GM19239 (cell line): ENCODE measurements at places on chromosomes 12 and 14.

DNA sequence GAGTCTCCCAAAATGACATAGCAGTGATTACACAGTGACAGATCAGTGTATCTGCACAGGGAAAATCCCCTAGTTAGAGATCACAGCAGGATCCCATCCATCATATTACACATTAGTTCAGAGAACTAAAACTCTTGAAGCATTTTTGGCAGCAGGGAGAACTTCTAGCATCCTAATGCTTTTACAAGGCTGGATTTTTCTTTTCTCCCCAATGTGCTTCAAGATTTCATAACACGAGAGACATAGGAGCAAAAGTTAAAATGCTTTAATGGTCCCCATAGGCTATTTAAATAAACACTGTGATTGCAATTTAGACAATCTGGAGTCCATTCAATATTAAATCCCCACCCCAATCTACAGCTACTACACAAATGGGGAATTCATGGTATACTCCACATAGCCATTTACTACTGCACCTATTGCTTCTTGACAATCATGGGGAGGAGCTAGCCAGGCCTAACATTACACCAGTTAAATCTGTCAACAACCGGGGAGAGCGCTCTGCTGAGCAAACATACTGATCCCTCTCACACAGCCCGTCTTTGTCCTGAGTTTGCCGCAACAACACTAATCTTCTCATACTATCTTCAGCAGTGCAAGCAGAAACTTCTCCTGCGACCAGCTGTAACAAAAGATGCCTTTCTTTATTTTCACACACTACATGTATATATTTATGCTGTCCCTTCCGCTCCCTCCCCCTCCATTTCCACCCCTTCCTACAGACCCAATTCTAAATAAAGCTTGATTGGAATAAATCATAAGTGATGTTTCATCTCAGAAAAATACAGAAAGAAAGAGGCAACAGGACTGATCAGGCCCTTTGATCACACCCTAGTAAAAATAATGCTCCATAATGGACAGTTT, 120.3 kb upstream of the SOX5 start:
- DNase-seq = no peak

DNA sequence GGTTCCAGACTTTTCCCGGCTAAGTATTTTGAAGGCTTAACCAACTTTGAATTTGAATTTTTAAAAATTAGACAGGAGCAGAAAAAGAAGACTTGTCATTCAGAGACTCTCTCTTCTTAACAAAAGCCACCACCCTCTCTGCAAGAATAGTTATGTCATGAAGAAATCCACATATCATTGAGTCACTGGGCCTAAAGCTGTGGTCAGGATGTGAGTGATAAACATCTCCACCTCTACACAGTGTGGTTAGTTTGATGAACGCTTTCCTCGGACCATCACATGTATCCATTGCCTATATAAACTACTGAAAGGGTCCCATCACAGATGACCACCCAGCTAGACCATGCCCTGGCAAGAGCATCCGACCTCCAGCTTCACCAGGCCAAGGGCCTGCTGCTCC, 226.1 kb downstream of the KSR2 start:
- no peak for DNase-seq

DNA sequence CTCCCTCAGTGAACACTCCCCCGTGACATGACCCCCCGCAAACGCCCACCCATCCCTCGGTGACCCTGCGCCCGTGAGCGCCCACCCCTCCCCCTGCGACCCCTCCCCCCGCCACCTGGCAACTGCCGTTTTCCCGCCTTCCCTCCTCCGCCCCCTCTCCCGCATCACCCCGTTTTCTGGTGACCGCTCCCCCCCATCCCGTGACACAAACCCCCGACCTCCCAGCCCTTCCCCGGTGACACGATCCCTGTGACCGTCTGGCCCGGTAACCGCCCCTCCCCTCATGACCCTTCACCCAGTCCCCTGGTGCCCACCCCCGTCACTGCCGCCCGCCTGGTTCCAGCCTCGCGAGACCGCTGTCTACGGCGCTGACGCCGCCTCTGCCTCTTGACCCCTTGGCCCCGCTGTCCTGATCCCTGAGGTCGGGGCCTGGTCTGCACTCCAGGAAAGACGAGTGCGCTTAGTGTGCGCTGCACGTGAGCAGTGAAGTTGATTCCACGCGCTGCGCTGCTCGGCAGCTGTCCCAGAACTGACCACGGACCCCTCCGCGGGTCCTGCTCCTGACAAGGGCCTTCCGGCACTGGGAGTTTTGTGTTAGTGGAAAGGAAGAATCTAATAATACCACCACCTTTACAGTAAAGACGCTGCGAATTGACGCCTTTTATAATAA, 59.4 kb downstream of the DDX51 start:
- peak; percentile 60 for DNase-seq

DNA sequence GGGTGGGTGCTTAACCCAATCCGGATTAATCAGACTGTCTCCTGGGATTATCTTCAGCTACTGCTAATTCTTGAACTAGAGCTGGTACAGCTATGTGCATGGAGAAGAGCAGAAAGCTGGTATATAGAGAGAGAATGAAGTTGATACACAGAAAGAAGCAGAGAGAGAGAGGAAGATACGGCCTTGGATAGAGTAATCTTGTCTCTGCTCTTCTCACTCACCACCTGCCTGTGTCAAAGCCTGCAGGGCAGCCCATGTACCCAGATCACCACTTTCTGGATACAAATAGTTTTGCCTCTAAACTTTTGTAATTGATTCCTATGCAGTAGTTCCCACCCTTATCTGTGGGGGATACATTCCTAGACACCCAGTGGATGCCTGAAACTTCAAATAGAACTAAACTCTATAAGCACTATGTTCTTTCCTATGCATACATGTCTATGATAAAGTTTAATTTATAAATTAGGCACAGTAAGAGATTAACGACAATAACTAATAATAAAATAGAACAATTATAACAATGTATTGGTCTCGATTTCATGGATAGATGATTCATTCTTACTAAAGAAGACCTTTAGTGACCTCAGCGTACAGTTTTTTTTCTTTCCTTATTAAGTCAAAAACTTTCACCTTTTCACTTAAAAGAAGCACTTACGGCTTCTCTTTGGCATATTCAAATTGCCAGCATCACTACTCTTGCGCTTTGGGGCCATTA, 45.5 kb downstream of the YEATS4 start:
- no peak for DNase-seq

- no peak for DNase-seq
These were observed 60.2 kb downstream of the MDM2 start for GRCh38 chr12:68868043-68868790.

- DNase-seq = no peak
These were observed 22.4 kb upstream of the PPP1CC start for GRCh38 chr12:110765111-110765510.

GRCh38 chr14:58763210-58763609, 125.4 kb downstream of the DACT1 start:
- DNase-seq = no peak

GRCh38 chr12:87305481-87305880, 723.7 kb downstream of the C12orf50 start:
- DNase-seq = no peak

DNA sequence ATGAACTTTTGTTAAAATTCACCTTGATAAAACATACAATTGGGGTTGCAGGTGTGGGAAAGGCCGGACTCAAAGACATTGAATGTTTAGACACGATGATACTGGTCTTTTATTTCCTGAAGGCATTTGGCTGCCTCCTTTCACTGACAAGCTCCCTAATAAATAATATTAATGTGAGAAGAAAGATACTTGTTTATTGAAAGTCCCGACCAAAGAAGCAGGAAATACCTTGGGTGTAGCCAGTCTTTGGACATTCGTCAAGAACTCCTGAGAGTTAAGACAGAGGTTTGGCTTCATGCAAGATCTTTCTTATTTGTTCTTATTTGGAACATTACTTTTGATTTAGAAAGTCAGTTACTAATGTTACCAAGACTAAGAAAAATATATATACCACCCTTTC, 1133.8 kb upstream of the SEL1L start:
- no peak for DNase-seq

- DNase-seq = no peak
These were observed 153.9 kb downstream of the KIF26A start for GRCh38 chr14:104292084-104292970.

DNA sequence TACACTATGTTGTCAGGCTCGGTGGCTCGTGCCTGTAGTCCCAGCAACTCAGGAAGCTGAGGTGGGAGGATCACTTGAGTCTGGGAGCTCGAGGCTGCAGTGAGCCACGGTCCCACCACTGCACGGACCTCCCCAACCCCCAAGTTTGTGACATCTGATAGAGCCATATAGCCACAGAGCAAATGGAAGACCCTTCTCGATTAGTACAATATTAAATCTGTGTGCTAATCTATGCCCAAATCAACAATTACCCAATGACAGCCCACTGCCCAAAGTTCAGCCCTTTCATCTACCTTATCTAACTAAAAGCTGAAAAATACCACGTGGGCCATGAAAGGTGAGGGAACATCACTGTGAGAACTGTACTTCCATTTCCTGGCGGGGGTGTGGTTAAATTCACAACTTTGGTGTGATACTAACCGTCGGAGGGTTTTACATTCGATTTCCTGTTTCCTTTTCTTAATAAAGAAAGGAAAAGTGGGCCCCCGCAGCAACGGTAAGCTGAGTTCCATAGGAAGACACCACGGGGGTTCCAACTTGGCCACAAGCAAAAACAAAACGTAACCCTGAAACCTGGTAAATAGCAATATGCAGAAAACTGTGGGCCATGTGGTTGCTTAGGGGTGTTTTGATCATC, 31.2 kb upstream of the FOS start:
- DNase-seq = peak; percentile 15

DNA sequence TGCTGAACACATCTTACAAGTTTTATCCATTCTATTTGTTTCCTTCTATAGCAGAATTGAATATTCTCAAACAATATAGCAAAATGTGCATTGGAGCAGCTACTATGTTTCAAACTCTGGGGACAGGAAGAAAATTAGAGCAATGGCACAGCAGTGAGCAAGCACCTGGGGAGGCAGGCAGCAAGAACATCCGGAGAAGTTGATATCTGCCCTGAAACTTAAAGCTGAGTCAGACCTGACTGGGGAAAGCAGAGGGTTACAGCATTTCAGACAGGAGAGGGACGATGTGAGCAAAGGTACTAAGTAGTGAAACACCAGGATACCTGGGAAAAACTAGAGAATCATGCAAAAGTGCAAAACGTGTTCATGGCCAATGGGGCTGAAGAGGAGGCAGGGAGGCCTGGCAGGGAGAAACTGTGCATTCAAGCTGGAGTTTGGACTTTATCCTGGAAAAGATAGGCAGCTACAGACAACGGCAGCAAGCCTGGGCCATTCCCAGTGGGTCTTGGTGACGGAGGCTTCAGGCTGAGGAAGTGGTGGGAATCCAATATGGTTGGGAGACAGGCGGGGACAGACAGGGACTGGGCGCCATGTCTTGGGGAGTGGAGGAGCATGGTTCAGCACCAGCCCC, 118.0 kb upstream of the CDKN3 start:
- DNase-seq = no peak

DNA sequence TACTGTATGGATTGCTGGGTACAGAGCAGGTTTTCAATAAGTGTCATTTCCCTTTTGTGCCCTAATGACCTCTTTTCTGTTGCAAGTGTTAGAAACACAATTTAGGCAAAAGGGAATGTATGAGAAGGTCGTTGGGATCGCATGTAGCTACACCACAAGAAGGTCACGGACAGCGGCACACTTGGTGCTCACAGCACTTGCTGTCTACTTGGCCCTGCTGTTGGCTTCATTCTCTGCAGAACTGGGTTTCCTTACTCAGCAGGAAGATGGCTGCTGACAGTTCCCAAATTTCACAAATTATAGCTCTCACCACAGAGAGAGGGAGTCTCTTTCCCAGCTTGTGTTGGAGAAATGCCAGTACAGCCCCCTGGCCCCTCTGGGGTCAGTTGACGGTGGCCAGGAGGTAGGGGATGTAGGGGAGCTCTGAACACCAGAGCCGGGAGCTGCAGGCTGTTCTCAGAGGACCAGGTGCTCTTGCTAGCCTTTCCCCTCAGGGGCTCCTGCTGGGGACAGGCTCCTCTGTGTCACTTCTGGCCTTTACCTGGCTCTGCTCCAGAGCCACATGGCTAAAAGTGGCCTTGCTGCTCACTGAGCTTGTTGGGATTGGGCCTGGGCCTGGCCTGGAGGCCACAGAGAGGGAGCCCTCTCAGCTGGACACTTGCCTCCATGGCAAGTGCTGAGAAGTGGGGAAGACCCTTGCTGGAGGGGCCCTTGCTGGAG, 50.9 kb upstream of the BCL7A start:
- DNase-seq = no peak

- DNase-seq = no peak
These were observed 104.0 kb upstream of the CCND2 start for GRCh38 chr12:4169531-4169930.

DNA sequence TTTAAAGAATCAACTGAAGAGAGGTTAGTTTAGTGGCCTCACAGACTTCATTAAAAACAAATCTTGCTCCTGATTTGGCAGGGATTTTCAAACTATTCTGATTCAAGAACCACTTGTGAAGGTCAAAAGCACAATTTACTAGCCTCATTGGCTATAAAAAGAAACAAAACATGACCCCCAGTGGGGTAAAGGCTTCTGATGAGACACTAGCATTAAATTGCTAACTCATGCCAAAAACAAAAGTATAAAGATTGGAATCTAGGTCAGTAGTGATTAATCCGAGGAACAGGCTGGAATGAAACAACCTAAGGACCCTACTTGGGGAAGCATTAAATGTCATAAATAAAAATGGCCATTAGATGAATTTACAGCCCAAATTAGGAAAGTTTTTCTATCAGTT, 312.3 kb downstream of the PAWR start:
- DNase-seq = no peak

DNA sequence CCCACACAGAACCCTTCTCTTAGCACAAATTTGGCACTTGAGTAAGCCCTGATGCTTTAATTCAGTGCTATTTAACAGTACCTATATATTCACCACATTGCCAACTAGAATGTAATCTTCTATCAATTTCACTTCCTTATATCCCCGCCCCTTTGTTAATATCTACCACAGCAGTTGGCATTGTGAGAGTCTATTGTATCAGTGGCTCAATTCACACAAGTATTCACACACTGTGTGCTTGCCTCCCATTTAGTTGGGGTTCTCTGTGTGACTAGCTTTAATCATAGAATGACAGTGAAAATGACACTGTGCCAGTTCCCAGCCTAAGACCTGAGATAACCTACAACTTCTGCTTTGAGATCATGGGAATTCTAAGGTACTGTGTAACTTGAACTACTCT, 103.1 kb downstream of the SEC23A start:
- DNase-seq = no peak

DNA sequence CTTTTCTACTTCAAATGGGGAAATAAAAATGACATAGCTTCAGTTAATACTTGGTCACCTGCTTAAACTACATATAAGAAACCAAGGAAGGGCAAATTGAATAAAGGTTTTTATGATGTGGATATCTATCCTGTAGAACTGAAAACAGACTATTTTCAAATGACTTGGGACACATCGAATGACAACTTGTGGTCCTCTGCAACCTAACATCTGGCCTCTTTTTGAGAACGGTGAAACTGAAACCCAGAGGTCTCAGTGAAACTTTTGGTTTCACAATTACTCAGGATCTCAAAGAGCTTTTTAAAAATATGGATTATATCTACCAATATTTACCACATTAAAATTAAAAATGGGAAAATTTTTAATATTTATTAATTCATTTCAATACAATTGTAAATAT, 65.2 kb downstream of the PPP2R5E start:
- DNase-seq = peak; percentile 51
